ENCODE measurements at places on chromosomes 2 and 18. TPM values are rescaled to one million over a fixed set of nuclear protein-coding genes. Genes with fewer than 3 reads are reported as not detected.

GRCh38 chr2:60565472-60565871, 12.0 kb upstream of the BCL11A start:
- H3K4me3 ChIP-seq = no peak overlapping the region
- DNase-seq = no peak
- H3K36me3 ChIP-seq = no peaks in the 10 kb centered on the region

DNA sequence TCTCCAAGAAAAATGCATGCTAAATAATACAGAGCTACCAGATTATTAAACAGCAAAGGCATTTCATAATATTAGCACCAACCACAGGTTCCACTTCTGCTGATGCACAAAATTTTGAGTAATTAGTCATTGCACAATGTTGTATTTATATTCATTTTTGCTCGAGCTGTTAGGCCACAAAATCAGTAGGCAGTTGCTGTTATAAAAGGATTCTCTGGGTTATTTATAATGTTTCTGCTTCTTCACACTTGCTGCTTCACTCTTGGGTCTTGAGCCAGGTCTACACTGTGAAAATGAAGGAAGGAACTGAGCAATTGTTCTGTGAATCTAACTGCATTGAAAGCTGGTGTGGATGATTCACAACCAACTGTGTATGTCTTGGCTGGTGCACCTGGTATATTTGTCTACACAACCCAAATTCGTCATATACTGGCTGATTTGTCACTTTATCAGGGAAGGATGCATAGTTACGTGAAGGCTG, 38.3 kb downstream of the MRPL33 start:
- H3K4me1 ChIP-seq = no peaks in the 10 kb centered on the region
- H3K36me3 ChIP-seq = no peaks in the 10 kb centered on the region
- no peaks in the 10 kb centered on the region for H3K27me3 ChIP-seq

GRCh38 chr18:79460481-79461300, 65.0 kb downstream of the NFATC1 start:
- H3K36me3 ChIP-seq = no peaks in the 10 kb centered on the region
- H3K27me3 ChIP-seq = no peaks in the 10 kb centered on the region
- peaks cover 5% of the 10 kb centered on the region for H3K4me1 ChIP-seq
- no peak overlapping the region for H3K4me3 ChIP-seq
- no peak for DNase-seq

DNA sequence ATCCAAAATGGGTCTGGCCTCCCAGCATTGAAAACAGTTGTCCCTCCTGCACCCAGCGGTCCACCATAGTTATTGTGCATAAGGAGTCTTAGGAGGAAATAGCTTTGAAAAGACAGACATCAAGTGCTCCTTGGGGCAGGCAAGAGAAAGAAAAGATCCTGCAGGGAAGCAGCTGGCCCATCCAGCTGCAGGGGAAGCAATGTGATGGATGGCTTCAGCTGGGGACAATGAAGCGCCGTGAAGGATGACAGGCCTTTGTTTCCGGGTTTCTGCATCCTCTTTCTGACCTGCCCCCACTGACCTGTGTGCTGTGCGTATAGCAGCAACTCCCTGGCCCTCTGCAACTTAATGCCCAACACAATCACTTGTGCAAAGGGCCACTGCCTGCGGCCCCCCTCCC, 142.9 kb upstream of the NCKAP5 start:
- DNase-seq = no peak
- H3K4me1 ChIP-seq = no peaks in the 10 kb centered on the region
- H3K27ac ChIP-seq = no peak overlapping the region
- no peaks in the 10 kb centered on the region for H3K27me3 ChIP-seq
- H3K36me3 ChIP-seq = no peaks in the 10 kb centered on the region

The GALR1 gene
- 0.43 TPM for total RNA-seq
